Astrocyte of the spinal cord (primary cell): ENCODE measurements at places on chromosomes 12 and 14.

DNA sequence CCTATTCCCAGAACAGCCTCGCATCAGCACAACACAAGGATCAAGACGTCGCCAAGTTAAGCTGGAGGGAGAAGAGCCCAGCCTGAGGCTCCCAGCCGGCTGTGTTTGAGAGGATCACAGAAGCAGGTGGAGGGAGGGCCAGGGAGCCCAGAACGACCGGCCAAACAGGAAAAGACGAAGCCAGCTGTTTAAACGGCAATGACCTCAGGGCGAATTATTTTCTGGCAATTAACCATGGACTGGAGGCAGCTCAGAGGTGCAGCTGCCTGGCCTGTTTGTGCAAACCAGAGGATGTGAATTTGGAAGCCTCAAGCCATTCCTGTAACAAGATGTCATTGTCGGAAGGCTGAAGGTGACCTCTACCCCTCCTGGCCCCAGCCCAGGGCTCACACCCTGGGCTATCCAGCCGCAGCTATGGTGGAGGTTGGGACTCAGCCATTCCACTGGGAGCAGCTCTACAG, 175.8 kb upstream of the PRMT8 start:
- DNase-seq: peak; percentile 73

GRCh38 chr14:52011523-52011922, 22.2 kb downstream of the RTRAF start:
- DNase-seq: no peak

GRCh38 chr14:68376067-68376779, 416.6 kb downstream of the ZFP36L1 start:
- peak; percentile 55 for DNase-seq

DNA sequence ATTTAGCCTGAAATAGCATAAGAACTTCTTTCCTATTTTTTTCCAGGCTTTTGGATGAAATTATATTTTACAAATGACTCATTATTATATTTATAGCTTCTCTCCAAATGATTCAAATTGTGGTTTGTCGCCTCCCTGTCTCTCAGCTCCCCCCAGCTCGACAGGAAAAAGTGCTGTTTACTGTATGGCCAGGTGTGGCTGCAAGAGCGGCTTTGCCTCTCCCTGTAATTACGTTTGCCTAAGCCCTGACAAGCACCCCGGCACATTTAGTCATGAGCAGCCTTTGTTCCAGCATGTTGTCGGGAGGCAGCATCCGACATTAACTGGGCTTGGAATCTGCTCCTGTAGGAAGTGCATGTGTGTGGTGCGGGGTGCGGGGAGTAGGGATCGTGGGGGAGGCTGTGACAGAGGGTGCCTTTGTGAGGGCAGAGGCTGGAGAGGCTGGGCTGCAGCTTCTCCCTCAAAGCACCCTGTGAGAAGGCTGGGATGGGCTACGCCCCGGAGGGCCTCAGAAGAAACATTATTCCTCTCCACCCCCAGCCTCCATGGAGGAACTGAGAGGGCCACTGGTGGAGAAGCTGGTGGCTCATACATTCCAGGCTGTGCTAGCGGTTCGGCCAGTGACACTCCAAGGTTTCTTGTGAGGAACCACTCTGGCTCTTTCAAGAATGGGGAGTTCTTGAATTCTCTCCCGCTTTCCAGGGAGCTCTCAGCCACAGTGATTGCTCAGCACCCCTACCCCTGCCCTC, 42.1 kb upstream of the CTDSP2 start:
- DNase-seq: peak; percentile 65

- no peak for DNase-seq
Measured at GRCh38 chr14:47332939-47333338, 342.5 kb downstream of the MDGA2 start.

DNA sequence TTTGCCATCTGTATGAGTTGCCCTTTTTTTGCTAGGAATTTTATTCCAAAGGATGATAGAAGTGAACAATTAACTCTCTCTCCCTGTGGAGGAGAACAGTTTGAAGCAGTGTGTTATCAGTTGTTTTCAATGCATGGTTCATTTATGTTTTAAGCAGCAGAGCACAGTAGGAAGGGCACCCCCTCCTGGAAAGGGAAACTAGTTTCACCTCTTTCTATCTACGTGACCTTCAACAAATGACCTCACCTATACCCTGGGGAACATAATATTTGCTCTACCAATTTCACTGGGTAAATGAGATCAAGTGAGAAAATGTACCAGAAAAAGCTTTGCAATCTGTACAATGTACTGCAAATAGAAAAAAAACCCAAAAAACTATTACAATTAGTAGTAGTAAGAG, 5.4 kb upstream of the DCP1B start:
- DNase-seq: no peak

- DNase-seq: no peak
Measured at GRCh38 chr14:94689985-94690400, 77.8 kb downstream of the SERPINA3 start.

DNA sequence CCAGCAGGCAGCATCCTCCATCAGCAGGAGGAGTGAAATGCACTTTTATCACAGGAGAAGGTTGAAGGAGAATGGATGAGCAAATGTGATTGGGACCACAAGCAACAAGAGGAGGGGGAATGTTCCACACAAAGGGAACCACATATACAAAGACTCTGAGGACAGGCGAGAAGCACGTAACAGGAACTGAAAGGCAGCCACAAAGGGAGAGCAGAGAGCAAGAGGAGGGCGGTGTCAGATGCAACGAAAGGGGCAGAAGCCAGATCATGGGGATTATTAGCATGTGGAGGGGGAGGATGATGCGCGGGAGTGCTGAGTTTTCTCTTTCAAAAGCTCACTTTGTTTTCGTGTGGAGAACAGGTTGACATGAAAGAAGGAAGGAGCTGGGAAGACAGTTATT, 241.1 kb downstream of the SPTSSA start:
- no peak for DNase-seq

DNA sequence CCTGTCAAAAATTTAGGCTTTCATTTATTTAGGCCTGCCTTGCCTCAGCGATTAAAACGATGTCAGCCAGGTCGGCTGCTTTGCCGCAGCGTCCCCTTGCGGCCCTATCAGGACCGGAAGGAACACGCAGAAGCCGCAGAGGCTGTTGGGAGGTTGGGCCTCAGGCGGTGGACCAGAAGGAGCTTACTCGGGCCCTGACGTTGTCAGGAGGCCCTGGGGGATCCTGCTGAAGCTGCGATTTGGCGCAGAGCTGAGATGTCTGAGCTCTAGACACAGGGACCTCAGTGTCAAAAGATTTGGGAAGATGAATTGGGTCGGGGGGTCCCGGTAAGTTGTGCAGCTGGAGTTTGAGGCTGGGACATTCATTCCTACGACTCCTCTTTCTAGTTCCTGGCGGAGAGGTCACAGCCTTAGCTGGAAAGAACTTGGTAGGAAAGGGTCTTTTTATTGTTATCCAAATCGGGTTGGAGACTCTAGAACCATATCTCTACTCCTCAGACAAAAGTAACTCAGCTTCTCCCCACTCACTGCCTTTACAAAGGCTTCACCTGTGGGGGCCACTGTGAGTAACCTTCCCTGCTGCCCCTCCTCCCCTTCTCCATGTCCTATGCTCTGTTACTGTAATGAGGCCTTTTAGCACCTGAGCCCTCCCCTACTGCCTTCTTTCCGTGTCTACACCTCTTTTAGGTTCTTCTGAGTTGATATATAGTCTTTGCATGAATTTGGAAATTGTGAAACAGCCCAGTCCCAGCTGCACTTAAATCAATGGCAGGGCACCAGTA, 6.6 kb upstream of the ABCD2 start:
- DNase-seq: no peak

GRCh38 chr14:104624939-104625338, 20.4 kb upstream of the TMEM179 start:
- DNase-seq: no peak

DNA sequence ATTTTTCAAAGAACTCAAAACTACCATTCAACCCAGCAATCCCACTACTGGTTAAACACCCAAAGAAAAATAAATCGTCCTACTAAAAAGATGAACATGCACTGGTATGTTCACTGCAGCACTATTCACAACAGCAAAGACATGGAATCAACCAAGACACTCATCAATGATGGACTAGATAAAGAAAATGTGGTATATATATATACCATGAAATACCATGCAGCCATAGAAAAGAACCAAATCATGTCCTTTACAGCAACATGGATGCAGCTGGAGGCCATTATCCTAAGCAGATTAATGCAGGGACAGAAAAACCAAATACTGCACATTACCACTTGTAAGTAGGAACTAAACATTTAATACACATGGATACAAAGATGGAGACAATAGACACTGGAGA, 3.8 kb upstream of the ANO6 start:
- no peak for DNase-seq

DNA sequence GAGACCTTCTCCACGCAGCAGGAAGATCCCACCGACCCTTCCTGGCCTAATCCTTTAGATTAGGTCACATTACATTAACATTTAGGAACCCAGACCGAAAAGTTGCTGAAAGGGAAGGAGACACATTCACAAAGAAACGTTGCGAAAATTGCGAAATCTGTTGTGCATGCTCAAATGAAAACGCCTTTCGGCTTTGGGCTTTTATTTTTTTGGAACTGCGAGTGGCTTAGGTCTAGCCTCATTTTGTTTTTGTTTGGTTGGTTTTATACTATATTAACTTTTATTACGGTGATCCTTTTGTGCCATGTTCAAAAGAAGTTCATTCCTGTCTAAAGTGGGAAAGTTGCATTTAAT, 1.5 kb downstream of the MYF6 start:
- no peak for DNase-seq

- DNase-seq: no peak
Measured at GRCh38 chr14:21037156-21037555, 2.5 kb upstream of the RNASE13 start.

- DNase-seq: no peak
Measured at GRCh38 chr12:91617818-91618217, 435.2 kb upstream of the DCN start.

DNA sequence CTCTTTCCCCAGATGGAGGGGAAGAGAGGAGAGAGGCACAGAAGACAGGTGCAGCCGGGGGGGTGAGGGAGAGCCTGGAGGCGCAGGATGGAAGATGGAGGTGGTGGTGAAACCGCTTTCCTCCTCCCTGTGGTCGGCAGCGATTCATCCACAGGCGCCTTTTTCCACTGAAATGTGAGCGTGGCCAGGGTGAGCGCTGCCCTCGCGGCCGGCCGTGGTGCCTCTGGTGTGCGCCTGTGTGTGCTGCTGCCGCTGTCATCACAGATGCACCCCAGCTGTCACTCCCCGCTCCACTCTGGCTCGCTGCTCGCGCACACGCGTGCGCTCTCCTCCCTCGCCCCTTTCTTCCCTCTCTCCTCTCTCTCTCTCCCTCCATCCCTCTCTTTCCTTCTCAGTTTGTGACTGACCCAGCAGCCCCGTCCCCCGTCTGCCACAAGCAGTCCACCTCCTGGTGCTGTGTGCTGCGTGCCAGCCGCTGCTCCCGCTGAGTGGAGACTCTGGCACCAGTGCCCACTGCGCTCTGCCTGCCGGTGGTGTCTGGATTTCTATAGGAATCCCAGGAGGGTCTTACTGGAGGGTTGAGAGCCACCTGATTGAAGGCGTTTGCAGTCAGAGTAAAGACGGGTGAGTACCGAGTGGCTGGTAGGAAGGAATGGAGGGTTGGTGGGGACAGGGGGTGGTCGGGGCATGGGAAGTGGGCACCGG, at the start of gene LRTM2:
Gene LRTM2, plus strand, starts transcription at position 375 of the 705 bp plus-strand sequence. CDS start 7,584 bp downstream, outside the sequence.
- DNase-seq: no peak
